ENCODE measurements at places on chromosomes 3 and 15.
A peak's percentile ranks its signal among the peaks of the same experiment; 100 is the strongest.

DNA sequence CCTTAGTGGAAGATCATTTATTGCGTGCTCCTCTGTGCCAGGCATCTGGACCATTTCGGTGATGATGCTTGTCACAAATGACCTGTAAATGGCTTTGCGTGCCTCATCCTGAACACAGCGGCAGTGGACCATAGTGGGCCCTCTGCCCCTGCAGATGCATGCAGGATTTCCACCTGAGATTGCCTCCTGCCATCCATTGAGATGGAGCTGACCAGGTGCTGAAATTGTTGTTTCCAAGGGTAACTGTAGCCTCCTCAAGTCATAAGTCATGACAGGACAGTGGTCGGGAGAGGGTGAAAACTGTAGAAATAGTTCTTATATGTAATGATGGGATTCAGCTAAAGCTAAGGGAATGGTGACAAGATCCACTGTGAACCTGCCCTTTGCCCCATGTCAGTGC is 35.5 kb downstream of the CLSTN2 start:
- no peak for DNase-seq

DNA sequence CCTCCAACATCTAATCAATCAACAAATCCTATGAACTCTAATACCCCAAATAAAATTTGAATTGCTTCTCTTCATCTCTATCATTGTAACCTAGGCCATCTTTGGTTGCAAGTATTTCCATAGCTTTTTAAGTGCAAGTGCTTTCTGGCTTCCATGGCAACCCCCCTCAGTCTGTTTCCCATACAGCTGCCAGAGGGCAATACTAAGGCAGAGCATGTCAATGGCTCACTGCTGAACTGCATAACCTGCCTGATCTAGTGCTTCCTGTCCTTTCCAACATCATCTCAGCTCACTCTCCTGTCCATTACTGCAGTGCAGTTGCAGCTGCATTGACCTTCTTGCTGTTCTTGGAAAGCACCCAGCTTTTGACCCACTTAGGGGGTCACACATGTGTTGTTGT is 198.4 kb downstream of the WNT5A start:
- DNase-seq = no peak

- no peak for DNase-seq
Measured at GRCh38 chr15:67547064-67547463, 4.6 kb downstream of the MAP2K5 start.

- no peak for DNase-seq
Measured at GRCh38 chr3:17025594-17026139, 140.9 kb downstream of the PLCL2 start.

DNA sequence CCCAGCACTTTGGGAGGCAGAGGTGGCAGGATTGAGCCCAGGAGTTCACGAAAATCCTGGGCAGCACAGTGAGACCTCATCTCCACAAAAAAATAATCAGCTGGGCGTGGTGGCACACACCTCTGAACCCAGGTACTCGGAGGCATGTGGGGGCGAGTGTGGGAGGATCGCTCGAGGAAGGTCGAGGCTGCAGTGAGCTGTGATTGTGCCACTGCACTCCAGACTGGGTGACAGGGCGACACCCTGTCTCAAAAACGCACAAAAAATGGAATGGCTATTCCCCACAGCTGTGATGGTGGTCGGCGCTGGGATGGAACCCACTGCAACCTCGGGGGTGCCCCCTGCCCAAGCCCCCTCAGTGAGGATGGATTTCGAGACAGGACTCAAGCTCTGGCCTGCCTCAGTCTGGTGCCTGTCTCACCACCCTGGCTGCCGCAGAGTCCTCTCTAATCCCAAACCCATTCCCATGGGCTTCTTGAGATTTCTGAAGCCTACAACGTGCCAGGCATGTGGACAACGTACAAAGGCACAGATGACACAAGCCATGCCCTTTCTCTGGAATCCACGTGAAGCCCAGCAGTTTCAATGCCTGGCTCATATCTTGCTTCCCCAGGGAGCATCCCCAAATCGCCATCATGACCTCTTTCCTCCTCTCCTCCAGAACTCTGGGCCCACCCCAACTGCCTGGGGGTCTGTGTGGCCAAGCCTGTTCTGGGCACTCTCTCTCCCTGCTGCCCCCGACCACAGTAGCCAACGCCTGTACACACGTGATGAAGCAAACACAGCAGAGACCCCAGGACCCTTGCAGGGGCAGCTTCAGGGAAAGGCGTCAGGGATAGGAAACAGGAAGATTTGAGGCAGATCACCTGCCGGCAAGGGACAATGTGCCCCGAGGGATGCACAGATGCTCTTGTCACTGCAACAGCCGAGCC is 32.4 kb downstream of the ADAMTS17 start:
- no peak for DNase-seq

- DNase-seq = no peak
Measured at GRCh38 chr3:38637906-38638305, 11.6 kb downstream of the SCN5A start.

DNA sequence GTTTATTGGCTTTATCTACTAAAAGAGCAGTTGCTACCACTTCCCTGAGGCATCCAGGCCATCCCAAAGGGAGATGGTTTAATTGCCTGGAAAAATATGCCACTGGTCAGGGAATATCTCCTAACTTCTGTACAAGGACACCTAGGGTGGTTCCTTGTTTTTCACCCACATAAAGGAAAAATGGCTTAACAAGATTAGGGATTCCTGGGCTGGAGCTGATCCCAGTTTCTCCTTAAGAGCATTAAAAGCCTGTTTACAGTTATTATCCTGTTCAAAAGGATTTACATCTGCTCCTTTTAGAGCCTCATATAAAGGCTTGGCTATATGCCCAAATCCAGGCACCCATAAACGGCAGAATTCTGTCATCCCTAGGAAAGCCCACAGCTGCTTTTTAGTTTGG is 70.2 kb upstream of the WNT7A start:
- no peak for DNase-seq

- peak; percentile 57 for DNase-seq
Measured at GRCh38 chr15:43204016-43204901, 16.6 kb downstream of the EPB42 start.

DNA sequence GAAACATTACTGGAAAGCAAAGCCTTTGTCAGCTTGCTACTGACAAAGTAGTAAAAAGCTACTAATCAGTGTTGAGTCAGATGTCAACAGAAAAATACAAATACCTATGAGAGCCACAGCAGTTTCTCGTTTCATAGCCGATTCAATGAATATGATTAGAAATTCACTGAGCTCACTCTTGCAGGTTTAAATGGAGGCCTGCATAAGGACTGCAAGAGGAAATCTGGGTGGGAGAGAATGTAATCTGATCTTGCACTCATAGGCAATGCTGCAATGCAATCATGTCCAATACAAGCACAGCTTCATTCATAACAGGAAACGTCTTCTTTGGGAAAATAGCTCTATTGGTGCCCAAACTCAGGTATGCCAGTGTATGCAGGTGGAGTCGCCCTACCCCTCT is 608.8 kb downstream of the ROBO2 start:
- no peak for DNase-seq

- no peak for DNase-seq
Measured at GRCh38 chr3:180252683-180253082, 215.9 kb upstream of the PEX5L start.

- no peak for DNase-seq
Measured at GRCh38 chr3:99895131-99895696, 77.6 kb downstream of the CMSS1 start.

DNA sequence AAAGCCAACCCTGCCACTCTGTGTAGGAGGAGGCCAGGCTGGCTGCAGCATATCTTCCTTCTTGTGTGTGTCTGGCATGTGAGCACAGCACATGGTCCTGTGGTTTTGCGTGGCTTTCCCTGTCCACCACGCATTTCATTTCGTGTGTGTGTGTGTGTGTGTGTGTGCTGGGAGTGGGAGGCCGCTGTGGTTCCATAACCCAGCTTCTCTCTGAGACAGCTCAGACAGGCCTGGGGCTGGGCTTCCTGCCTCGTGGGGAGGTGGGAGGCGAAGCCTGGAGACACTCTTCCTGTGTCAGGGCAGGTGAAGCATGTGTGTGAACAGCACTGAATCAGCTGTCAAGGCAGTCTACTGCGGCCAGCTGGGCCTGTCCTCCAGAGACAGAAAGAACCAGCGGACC is 16.0 kb upstream of the MRPS22 start:
- peak; percentile 13 for DNase-seq

DNA sequence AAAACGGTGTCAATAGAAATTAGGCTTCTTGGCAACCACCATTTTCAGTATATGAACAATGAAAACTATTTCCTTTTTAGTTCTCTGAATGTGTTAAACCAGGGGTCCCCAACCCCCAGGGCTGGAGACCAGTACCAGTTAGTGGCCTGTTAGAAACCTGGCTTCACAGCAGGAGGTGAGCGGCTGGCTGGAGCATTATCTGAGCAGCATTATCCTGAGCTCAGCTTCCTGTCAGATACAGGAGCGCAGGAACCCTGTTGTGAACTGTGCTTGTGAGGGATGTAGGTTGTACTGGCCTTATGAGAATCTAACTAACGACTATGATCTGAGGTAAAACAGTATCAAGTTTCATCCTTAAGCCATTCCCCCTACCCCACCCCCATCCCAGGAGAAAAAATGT is 328.7 kb downstream of the ZBBX start:
- no peak for DNase-seq

DNA sequence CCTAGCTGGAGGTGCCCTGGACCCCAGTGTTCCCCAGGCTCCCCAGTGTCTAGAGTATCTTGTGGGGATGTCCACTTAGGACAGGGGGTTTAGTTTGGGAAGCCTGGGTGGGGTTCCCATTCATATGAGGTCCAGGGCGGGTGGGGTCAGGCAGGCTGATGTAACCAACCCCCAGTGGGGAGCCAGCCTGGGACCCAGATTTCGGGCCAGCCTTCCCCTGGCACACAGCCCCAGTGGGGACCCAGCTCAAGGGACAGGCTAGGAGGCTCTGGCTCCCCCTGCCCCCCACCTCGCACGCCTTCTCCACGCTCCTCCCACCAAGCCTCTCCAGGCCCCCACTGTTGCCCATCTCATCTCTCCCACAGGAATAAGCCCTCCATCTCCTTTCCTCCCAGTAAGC is 323.5 kb downstream of the UACA start:
- DNase-seq = no peak

DNA sequence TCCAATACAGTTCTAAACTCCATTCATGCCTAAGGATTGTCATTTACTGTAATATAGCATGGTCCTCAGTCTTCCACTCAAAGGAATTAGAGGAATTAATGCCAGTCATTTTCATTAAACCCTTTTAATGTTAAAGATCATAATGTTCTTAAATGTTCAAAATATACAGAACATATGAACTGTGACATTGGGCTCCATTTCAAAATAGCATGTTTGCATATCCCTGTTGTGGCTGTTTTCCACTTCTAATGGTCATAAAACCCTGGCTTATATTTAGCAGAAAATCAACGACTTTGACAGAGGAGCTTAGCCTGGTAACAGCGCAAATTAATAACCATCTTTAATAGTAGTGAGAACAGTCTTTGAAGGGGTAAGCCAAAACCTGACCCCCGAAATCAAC is 260.7 kb downstream of the UBE2E2 start:
- DNase-seq = no peak

- DNase-seq = no peak
Measured at GRCh38 chr3:49727924-49728361, 4.2 kb upstream of the GMPPB start.

GRCh38 chr15:95845862-95846515 is 484.5 kb upstream of the NR2F2 start:
- no peak for DNase-seq

- peak; percentile 13 for DNase-seq
Measured at GRCh38 chr3:13045904-13046568, 27.2 kb downstream of the IQSEC1 start.

DNA sequence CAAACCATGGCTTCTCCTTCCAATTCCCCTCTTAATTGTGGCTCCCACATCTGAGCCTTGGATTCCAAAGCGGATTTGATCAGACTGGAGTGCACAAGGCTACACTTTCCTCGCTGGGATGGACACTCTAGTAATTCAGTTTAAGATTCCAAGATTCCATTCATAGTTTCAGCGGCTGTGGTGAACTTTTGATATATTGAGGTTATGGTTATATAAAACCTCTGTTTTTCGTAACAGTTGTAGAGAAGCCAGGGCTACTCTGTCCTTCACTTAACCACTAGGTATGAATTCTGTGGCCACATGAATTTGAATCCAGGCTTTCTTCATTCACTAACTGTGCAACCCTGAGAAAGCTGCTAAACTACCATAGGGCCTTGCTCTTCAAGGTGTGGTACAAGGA is 67.9 kb upstream of the KY start:
- no peak for DNase-seq

DNA sequence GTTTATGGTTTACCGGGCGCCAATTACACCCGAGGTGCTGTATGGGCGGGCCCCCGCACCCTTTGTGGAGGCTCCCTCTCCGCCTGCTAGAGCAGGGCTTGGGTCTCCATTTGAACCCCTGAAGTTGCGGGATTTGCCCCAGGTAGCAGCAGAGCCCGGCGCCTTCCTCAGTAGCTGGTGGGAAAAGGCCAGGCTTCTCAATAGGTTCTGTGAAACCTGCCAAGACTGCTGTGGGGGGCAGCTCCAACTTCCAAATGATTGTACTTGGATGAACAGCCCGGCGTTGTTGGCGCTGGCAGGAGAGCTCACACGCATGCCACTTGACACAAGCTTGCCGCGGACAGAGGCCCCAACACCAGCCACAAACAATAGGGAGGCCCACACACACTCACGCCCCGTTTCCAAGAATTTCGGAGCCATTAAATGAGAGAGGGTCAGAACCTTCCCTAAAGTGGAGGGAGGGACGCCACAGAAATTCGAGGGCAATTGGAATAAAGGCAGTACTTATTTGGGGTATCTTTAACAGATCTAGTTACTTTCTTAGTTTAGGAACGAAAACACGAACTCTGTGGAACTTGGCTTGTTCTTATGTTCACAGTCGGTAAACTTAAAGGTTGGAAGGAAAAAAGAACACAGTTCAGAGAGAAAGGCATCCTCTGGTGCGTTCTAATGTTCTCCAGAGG is 1.4 kb downstream of the EPHB3 start:
- DNase-seq = no peak

- DNase-seq = no peak
Measured at GRCh38 chr15:27271258-27271657, 300.3 kb downstream of the GABRG3 start.

GRCh38 chr3:124263168-124263567 is 271.2 kb upstream of the ROPN1 start:
- no peak for DNase-seq

DNA sequence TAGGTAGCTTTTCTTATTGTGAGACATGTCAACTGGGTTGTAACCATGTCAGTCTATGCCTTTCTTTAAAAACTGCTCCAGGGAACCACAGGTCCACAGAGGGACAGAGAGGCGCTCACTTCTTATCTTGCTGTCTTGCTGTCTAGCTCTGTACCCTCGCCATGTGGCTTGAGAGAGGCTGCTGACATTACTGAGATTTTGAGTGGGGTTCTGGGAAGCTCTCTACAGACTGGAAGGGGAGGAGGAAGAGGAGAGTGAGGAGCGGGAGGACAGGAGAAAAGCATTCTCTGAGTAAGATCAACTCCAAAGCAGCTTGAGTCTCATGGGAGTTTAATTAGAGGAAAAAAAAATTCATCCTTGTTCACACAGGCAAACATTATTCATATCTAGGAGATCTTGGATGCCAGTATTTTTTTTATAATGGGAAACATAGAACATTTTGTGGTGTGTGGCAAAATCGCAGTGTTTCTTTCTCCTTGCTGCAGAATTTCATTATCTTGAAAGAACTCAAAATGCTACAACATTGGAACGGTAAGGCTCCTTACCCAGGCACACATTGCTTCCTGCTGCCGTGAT is 1037.0 kb upstream of the NR2F2 start:
- DNase-seq = no peak

GRCh38 chr15:63073497-63074172 is 31.1 kb downstream of the TPM1 start:
- DNase-seq = no peak

- no peak for DNase-seq
Measured at GRCh38 chr3:63167113-63167512, 111.0 kb upstream of the SYNPR start.

GRCh38 chr15:93523481-93523880 is 434.5 kb upstream of the RGMA start:
- DNase-seq = no peak

All from CD4-positive, alpha-beta T cell treated with Interleukin-17A for 4 hours (primary cell).